Astrocyte of the hippocampus (primary cell): ENCODE measurements at places on chromosomes 2 and 18.

DNA sequence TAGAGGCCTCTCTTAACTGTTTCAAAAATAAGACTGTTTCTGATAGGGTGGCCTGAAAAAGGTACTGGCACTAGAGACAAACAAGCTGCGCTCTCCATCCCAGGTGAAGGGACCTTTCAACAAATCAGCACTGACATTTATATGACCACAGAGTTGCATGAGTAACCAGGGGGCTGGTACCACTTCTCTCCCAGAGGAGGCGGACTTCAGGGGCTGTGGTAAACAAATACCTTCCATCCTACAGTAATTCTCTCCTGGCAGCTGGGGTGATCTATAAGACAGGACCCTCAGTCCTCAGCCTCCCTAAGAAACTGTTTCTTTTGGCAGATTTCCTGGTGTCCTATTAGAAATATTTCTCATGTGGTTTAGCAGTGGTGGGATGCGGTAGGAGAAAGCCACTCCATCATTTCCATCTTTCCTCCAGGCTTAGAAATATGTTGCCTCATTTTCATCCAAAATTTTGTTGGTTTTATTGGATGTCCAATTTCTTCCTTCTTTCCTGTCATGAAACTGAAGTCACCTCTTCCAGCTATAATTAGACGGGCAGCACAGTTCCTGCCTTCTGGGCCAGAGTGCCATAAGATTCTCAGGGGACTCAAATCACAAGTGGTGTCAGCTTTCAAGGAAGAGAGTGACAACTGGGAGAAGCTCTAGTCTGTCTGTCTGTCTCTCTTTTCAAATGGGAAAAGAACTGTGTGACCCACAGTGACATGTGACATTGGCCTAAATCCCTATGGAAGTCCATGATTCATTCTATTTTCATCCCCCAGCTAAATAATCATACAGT lies 96.4 kb downstream of the CYRIA start:
- peak; percentile 48 for DNase-seq

DNA sequence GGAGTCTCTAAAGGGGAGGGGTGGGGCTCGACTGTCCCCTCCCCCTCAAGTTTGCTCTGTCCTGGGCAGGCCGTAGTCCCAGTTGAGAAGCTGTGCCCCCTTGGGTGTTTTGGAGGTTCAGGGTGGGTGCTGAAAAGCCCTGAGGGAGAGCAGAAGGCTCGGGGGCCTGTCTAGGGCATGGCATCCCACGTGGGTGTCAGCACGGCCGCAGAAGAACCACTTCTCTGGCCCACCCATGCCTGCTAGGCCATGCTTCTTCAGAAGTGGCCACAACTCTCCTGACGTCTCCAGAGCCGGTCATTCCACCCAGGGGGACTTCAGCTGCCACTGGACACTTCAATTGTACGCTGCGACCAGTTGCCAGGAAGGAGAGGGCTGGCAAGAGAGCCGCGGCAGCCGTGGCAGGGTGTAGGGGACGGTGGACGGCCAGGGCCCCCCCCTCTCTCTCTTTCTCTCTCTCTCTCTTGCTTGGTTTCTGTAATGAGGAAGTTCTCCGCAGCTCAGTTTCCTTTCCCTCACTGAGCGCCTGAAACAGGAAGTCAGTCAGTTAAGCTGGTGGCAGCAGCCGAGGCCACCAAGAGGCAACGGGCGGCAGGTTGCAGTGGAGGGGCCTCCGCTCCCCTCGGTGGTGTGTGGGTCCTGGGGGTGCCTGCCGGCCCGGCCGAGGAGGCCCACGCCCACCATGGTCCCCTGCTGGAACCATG lies at the start of gene INPP5D:
TSS of gene INPP5D (plus strand) at position 546 of the 704 bp plus-strand sequence. CDS start at position 683, 137 bp downstream.
- DNase-seq, result no peak

GRCh38 chr2:119435081-119435952 lies 3.7 kb downstream of the TMEM37 start:
- DNase-seq, result no peak

DNA sequence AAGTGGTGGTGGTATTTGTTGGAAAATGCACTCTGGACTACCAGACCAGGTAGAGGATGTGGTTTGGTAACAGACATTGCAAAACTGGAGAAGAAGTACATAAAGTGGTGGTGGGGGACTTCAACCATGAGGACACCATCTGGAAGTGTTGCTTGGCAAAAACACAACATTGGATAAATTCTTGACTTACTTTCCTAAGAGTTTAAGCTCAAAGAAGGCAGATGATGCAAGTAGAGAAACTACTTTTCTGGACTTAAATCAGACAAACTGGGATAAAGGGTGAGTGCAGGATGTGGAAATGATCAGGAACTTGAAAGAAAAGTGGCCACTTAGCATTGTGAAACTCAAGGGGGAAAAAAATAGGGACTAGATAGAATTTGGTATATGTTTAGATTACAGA lies 487.4 kb downstream of the ZEB2 start:
- DNase-seq, result no peak

DNA sequence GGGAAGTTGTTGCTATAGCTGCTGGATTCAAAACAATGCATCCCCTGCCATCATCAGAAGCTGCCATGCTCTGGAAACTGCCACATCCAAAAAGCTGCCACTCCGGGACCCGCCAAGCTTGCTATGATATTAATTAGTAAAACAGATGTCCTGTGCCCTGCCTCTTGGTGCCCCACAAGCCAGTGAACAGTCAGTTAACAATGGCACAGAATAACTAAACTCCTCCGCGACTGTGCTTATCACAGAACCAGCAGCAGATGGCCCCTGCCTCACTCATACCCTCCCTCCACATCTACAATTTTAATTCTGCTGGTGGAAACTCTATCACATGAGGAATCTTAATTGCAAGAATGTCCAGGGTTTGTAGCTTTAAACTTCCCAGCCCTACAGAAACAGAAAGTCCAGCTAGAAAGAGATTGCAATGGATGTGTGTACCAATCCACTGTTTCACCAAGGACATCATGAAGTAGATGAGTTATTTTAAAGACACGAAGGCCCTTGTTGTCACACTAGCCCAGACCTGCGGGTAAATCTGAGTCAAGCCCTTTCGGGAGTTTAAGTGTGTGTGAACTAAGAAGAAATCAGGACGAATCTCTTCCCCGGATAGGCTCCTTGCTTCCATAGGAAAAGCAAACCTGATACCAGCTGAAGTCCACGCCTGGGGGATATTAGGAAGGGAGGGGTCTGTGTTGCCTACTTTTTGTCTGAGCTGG lies 7.4 kb upstream of the ACYP2 start:
- DNase-seq, result no peak

DNA sequence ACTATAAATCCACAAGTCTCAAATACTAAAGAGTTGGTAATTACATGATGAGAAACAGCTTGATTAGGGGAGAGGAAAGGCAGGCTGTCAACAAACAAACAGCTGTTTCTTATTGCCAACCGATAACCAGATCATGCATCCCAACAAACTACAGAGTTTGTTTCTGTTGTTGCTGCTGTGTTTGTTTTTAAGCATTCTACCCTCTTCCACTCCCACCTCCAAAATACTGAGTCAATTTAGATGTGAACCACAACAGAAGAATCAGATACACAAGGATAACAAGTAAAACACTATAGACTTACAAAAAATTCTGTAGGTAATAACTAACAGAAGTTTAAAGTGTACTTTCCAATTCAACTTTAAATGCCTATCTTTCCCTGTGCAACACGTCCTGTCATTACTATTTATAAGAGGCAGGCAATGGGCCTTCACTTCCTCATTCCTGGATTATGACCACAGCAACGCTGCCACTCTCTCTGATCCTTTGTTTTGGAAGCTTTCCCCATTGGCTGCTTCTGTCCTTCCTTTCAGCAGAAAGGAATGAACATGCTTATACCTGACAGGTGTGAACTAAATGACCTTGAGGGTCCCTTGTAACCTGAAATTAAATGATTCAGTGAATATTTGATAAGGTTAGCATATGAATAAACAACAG lies 152.0 kb downstream of the SRBD1 start:
- DNase-seq, result peak; percentile 82

GRCh38 chr18:76055025-76055424 lies 440.0 kb downstream of the ZNF516 start:
- DNase-seq, result no peak

DNA sequence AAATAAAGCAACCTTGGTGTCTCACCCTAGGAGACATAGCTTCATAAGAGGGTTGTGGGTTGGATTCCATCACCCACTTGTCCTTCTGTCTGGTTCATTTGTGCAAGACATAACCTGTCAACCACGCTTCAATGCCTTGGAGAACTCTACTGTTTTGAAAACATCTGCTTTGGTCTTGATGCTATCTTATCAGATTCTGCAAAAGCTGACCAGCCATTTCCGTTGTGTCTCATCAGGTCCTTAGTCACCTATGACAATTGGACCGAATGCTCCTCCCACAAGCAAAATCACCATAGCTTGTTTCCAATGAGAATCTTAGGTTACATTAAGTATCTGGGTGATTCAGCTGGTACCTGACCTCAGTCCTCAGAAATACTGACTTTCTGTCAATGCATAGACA lies 35.4 kb downstream of the STAT4 start:
- DNase-seq, result no peak
